ENCODE measurements at places on chromosomes 6 and 20.

DNA sequence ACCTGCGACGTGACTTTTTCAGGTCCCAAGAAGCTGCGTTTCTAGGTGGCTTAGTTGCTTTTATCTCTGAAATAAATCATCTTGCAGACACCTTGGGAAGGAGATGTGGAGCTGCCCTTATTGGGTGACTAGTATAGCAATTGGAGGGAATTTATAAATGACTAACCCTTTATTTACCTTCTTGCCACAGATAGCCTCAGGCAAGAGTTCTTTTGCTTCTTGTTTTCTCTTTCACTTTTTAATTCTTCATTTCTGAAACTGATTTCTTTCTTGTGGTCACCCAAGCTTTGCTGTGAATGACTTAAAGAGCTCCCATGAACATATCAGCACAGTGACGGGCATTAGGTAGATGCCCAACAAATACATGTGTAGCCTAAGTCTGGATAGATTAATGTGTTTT lies 3.0 kb downstream of the ADGRF4 start:
- no peak for DNase-seq

DNA sequence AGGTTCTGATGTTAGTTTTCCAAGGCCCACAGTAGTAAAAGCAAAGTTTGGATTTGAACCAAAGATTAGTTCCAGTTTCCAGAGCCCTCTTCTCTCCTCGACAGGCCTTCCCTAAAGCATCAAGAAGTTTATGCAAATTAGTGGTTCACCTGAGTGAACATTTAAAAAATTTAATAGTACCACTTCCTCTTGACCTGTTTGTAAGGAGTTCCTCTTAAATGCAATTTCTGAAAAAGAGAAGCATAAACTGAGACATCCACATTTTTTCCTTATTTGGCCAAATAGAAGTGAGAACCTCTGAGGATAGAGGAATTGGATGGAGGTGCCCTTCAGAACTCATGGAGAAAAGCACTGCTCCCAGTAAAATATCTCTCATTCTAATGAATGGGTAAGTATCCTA lies 1.2 kb upstream of the DSE start:
- DNase-seq: no peak

- no peak for DNase-seq
Observed at GRCh38 chr6:67133973-67134372, 1426.9 kb upstream of the EYS start.

DNA sequence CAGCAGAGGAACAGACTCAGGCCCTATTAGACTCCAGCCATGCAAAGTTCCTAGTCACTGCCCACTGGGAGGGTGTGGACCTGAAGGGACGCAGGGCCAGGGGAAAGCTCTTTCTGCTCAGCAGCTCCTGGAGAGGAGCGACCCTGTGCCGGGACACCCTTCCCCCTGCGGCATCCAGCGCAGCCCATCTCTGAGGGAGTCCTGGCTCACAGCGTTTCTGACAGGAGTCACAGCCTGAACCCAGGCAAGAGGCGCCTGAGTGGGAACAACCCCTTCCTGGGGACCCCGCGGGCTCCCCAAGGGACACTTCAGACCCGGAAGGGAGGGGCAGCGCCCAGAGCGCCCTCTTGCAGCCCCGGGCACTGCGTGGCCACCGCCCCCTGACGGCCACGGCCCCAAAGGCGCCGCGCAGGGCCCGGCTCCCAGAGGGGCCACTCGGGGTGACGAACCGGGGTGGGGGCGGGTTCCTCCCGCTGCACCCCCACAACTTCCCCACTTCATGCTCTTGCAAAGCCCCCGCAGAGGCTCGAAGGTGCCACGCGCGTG lies 862 bp downstream of the UCKL1 start:
- DNase-seq: no peak

DNA sequence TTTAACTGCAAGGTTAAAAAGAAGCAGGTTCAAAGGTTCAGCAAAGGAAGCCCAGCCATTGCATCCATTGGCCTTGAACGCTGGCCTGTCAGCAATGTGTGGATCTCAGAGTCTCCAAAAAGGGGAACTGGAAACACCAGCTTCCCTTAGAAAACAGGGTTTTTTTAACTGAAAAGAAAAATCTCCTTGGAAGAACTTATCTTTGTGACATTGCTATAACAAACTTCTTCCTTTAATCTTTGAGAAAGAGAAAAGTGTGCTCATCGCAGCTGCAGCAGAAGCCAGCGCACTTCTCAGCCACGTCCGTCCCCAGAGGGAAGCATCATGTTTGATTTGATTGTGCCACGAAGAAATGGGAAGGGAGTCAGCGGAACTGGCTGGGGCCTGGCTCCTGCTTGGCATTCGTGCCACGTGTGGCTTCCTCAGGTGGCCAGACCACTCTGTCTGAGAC lies 215.0 kb downstream of the SYNDIG1 start:
- no peak for DNase-seq

DNA sequence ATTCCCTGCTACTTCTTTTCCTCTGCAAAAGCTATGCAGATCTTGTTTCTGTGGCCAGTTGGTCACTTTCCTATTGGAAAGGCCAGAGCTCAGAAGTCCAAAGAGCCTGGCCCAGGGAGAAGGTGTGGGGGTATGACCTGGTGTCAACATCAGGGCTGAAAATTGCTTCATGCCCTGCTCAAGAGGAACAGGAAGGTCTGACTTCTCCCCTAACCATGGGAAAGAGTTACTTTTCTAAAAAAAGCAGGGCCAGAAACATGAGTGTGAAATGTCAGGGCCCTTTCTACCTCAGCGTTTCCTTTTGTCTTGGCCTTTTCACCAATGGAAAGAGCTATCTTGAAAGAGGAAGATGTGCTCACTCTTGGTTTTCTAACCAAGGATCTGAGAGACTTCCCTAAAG lies 117.4 kb downstream of the MAFB start:
- DNase-seq: no peak

DNA sequence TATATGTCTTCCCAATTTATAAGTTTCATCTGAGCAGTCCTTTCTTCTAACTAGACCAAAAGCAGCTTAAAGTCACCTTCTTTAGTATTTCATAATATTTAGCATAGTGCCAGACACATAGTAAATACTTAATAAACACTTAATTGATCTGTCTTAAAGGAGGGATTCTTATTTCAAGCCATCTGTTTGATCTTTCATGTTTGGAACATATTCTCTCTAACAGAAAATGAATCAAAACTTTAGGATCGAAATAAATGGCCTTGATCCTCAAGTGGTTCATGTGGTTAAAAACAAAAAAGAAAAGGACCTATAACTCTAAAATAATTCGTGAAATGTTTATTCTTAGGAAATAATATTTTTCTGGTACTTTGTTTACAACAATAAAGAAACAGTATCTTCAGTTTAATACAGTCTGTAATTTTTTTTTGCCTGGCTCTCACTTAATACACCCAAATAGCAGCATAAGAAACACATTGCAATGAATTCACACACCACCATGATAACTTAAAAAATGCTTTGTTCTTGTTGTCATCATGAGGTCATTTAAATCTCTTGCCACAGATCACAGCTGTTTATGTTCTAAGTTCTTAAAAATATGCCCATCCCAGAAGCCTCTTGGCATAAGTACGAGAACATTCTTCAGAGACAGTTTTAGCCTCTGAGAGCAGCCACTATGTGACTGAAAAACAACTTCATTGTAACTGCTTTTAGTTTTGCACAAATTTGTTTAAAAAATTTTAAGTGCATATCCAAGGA lies 48.1 kb downstream of the ESF1 start:
- DNase-seq: no peak

DNA sequence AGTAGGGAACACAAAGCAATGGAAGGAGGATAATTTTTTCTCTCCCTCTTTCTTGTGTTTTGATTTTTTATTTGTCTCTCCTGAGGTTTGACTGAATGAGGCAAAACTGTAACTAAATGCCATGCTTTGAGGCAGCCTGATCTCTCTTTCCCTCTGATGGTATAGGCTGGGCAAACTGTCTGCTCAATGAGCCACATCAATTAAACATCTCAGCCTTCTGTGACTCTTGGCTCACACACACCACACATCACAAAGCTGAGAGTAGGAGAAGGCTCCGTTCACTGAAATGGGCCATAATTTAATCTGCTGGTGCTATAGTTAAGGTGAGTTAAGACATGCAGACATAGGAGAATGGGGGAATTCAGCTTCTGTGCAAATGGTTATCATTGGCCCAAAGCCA lies 28.1 kb upstream of the SCGN start:
- DNase-seq: no peak

Measured in lung microvascular endothelial cell (primary cell).